ENCODE measurements at places on chromosomes 3 and 15.

DNA sequence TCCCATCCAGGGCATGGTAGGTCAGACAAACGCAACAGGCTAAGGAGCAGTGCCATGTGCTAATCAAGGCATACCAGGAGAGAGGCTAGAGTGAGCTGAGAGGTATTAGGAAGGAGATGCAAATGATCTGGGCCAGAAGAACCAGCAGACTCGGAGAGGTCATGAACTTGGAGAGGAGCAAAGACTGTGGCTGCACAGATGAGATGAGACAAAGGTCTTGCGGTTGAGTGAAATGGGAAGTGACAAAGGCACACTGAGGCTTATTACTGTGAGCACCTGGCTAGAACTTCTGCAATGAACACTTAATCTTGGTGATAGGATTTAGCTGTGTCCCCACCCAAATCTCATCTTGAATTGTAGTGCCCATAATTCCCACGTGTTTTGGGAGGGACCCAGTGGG lies 380.2 kb downstream of the ULK4 start:
- DNase-seq = no peak

DNA sequence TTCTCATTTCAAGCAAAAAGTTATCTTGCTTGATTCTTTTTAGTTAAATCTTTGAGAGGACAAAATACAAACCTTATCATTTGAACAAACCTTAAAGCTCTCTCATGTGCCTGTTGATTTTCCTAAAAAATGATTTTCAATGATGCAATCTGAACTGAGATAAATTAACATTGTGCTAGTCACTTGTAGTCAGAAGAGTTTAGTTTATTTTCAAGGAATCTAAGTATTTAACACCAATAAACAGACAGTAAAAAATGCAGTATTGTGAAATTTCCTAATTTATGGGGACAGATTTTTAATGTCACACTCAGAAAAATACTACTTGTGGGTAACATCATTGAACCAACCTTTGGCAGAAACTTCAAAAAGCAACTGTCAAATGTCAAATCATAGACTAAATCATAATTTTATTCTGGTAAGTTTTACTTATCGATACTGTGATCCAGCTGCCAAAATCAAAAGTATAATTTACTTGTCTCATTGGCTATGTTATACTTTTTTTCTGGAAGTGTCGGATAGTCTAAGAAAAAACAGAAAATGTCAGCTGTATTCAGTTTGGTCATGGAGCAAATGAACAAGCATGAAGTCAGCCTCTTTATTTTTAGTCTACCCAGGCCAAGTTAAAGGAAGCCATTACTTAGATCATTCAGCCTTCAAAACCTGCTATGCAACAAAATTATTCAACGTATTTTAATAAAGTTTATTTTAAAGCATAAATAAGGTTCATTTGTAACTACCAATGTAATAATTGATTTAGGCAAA lies 52.4 kb upstream of the FNDC3B start:
- no peak for DNase-seq

GRCh38 chr3:125266971-125267370 lies 54.4 kb upstream of the SLC12A8 start:
- no peak for DNase-seq

- DNase-seq = peak; percentile 58
Observed at GRCh38 chr3:115092220-115092791, 54.8 kb downstream of the ZBTB20 start.

DNA sequence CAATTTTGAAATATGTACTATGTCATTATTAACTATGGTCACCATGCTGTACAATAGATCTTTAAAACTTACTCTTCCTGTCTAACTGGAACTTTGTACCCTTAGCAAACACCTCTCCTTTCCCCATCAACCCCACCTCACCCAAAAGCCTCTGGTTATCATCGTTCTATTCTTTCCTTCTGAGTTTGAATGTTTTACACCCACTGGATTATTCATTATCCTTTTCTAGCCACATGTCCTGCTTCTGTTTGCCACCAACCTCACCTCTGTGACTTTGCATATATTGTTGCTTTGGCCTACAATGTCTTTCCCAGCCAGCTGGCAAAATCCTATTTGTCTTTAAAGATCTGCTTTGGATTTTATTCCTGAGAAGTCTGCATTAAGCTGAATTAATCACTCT lies 102.6 kb upstream of the TSPAN3 start:
- DNase-seq = no peak

DNA sequence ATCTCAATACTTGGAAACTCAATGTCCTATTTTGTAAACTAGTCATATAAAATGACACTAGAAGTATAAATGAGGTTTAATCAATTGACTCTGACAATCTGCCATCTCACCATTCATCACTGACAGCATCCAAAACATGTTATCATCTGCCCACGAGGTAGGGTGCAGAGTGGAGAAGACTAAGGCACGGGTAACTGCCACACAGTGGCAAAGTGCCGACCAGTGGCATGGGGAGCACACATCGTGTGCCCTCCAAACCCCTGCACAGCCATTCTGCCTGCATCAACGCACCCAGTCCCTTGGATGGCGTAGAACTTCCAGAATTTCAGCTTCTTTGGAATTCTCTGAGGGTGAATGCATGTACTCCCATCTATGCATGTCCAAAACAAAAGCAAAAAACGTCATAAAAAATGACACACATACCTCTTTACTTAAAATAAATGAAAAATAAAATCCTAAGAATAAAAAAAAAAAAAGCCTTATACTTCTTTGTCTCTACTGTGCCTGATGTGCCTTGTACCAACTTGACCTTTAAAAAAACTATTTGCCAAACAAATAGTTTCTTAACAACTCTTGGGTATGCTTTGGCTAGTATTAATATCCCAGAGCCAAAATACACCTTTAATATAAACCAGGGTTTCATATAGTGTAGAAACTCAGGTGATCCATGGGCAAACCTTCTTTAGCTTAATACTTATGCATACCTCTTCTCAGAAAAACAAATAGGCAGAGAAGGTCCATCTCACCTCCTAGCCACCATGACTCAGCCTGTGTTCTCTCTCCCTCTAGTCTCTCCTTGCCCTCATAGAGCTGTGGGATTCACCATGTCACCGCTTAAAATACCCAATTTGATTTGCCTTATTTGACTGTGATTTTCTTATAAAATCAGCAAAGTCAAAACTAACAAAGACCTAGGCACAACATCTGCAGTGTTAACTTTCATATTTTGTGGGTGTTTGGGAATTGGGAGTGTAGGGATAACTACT lies 12.7 kb downstream of the CPOX start:
- no peak for DNase-seq

- no peak for DNase-seq
Observed at GRCh38 chr15:78364233-78364632, 24.1 kb downstream of the CRABP1 start.

- DNase-seq = no peak
Observed at GRCh38 chr3:105606016-105606415, 239.3 kb downstream of the ALCAM start.

DNA sequence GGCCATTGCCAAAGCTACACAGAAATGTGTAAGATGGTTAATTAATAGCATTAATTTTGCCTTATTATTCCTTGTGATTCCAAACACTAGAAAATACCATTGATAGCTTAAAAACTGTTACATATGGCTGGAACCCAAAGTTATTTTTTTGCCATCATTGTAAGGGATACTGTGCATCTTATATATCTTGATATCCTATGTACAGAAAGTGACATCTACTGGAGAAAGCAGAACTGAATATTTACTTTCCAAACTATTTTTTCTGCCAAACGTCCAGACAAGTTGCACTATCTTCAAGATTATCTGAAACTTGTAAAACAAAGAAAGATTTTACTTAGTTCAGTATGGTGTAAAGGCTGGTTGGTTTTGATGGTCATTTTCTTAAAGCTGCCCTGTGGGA lies 33.3 kb upstream of the MEIS2 start:
- DNase-seq = no peak

GRCh38 chr15:27693280-27693679 lies 405.8 kb downstream of the OCA2 start:
- DNase-seq = no peak

DNA sequence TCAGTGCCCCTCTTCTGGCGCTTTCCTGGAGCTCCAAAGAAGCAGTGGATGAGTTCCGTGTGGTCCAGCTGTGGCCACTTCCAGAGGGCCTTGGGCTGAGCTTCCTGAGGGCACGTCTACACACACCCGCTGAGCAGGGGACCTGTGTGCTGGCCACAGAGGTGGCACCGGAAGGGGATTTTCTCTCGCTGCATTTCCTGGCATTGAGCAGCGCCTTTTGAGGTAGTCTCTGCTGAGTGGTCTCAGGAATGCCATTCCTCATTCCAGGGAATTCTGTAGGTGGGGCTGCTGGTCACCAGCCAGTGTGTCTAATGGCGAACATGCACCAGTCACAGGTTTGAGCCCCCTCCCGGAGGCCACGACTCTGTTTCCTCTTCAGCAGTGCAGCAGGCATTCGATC lies 48.1 kb downstream of the AMOTL2 start:
- no peak for DNase-seq

GRCh38 chr15:77500989-77501388 lies 80.3 kb downstream of the HMG20A start:
- no peak for DNase-seq

GRCh38 chr3:171266034-171266739 lies 194.0 kb downstream of the TNIK start:
- no peak for DNase-seq

GRCh38 chr3:184789314-184789998 lies 22.5 kb upstream of the VPS8 start:
- DNase-seq = no peak

GRCh38 chr3:11661052-11661656 lies 17.4 kb upstream of the VGLL4 start:
- no peak for DNase-seq

DNA sequence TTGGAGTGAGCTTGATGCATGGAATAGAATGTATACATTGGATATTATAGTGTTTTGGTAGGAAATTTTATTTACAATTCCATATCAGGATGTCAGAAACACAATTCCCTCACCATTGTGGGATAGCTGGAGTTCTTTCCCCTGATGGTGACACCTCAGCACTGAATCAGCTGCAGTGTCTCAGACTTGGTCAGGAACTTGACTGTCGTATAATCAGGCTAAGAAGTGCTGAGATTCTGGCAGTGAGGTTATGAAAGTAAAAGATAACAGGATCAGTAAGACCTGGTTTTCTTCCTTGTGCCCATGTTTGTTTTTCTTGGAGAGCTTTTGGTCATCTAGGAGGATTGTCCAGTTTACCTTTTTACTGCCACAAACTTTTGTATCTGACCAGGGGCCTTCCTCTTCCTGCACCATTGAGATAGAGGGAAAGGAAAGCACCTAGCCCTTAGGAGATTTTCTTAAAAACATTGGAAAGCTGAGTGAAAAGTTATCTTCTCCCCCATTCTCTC lies 27.3 kb upstream of the ST3GAL6 start:
- DNase-seq = no peak

GRCh38 chr3:15819043-15819442 lies 21.3 kb upstream of the ANKRD28 start:
- DNase-seq = no peak

GRCh38 chr3:170614214-170614966 lies 28.5 kb upstream of the SLC7A14 start:
- no peak for DNase-seq

GRCh38 chr3:176074096-176074495 lies 1123.2 kb downstream of the TBL1XR1 start:
- no peak for DNase-seq

- no peak for DNase-seq
Observed at GRCh38 chr3:123597561-123597960, 12.7 kb upstream of the HACD2 start.

- DNase-seq = no peak
Observed at GRCh38 chr3:4398120-4398940, 68.7 kb downstream of the SUMF1 start.

All from CD4-positive, alpha-beta T cell treated with Interleukin-15 for 4 hours (primary cell).